NCI-H1417 (cell line): ENCODE measurements at places on chromosomes 5 and 9.

- no peak for DNase-seq
Observed at GRCh38 chr9:79583952-79584654, 12.3 kb downstream of the TLE4 start.

DNA sequence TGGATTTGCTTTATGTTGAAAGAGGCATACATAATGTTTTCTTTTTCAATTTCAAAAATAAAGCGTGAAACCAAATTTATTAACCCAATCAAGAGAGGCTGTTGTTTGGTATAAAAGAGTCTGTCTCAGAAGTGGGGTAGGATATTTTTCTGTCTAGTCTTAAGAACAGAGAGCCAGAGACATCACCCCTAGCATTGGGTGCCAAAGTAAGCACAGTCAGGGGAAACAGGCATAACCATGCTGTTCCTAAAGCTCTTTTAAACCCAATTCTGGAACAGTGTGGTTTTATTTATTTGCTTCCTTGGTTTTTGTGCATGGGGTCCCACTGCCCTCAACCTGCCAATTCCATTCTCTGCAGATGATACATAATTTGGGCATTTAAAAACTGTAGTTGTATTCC lies 88.2 kb downstream of the UBE2R2 start:
- DNase-seq: no peak

DNA sequence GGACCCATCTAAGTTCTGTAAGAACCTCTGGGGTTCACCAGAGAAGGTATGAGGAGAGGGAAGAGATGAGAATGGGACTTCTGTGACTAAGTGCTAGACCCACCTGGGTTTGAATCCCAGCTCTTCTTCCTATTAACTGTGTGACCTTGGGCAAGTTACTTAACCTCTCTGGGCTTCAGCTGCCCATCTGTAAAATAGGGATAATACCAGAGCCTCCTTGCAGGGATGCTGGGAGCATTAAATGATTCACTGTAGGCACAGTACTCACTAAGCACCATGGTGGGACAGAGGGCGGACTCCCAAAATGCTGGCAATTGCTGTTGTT lies 53.6 kb downstream of the WHRN start:
- DNase-seq: no peak

- DNase-seq: peak; percentile 75
Observed at GRCh38 chr9:76521906-76522305, 62.9 kb downstream of the GCNT1 start.

DNA sequence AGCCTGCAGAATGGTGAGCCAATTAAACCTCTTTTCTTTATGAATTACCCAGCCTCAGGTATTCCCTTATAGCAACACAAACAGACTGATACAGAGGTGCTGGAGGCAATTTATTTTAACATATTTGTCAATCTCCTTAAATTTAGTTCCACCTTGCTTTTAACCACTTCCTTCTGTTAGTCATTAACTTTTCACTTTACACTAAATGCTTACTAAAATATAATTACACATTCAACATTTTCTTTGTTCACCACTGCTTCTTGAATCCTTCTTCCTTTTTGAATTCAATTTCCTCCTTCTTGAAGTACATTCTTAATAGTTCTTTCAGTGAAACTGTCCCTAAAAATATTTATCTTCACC lies 39.4 kb downstream of the LYRM7 start:
- DNase-seq: no peak

DNA sequence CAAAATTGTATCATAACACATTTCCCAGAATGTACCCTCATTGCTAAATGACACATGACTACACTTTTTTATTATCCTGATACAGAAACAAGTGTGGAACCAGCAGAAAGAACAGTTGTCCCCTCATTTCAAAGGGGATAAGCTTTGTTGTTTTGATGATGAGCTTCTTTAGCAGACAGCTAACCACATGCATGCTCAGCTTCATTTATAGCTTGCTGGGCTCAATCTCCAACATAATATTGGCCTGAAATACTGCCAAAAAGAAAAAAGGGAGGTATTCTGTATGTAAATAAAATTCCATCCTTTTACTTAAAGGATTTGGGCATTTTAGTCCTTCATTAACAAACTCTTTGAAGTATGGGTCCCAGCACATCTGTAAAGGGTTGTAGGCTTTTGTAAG lies 120.4 kb downstream of the SPATA31D1 start:
- peak; percentile 2 for DNase-seq

- no peak for DNase-seq
Observed at GRCh38 chr5:134099939-134100282, 14.6 kb upstream of the TCF7 start.

- DNase-seq: peak; percentile 30
Observed at GRCh38 chr5:157463621-157464518, 3.9 kb downstream of the NIPAL4 start.

DNA sequence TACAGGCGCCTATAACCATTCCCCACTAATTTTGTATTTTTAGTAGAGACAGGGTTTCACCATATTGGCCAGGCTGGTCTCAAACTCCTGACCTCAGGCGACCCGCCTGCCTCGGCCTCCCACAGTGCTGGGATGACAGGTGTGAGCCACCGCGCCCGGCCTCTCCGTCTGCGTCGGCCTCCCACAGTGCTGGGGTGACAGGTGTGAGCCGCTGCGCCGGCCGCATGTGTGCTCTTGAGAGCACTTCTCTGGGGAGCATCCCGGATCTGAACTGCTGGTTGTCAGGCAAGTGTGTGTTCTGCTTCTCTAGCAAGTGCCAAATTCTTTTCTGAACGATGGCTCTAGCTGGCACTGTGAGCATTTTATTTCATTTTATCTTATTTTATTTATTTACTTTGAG lies 3.7 kb upstream of the ENTPD2 start:
- DNase-seq: peak; percentile 75

DNA sequence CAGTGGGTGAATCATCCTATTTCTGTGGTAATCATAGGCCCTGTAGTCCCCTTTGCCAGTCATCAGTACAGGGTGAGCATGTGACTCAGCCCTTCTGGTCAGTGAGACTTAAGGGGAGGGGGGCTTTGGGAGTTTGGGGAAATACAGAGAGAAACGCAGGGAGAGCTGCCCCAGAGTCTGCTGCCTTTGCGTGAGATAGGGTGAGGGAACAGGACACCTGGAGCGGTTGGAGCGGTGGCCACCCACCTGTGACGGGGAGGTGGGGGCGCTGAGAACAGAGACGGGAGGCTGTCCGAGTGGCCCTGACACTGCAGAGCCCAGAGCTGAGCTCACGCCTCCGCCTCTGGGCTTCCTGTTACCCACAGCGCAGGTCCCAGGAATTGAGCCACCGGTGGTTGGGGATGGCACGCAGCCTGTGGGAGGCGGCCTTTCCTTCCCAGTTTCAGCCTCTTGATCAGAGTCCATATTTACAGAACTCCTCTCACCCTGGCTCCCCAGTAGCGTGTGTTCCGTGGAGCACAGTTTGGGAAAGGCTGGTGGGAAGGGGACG lies 92.0 kb upstream of the ERCC6L2 start:
- no peak for DNase-seq

GRCh38 chr5:107032629-107033028 lies 638.1 kb downstream of the EFNA5 start:
- no peak for DNase-seq

GRCh38 chr5:171242521-171242920 lies 66.5 kb upstream of the TLX3 start:
- no peak for DNase-seq

DNA sequence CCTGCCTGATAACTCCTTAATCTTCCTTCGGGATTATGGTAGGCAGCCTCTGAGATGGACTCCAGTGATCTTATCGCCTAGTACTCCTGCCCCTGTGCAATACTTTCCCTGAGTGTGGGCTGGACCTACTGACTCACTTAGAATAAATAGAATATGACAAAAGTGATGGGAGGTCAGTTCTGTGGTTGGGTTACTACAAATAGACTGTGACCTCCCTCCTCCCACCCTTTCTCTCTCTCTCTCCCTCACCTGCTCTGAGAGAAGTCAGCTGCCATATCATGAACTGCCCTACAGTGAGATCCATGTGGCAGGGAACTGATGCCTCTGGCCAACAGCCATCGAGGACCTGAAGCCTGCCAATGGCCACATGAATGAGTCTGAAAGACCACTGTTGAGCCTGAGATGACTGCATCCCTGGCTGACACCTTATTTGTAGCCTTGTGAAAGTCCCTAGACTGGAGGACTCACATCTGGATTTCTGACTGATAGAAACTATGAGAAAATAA lies 31.7 kb downstream of the NRG2 start:
- DNase-seq: no peak
